ENCODE measurements at places on chromosomes 7 and 10.

- DNase-seq, result no peak
Observed at GRCh38 chr10:34815185-34816084, at the start of gene PARD3. TSS of gene PARD3 (minus strand) at chr10:34815296. CDS start at chr10:34814995, 301 bp downstream.

DNA sequence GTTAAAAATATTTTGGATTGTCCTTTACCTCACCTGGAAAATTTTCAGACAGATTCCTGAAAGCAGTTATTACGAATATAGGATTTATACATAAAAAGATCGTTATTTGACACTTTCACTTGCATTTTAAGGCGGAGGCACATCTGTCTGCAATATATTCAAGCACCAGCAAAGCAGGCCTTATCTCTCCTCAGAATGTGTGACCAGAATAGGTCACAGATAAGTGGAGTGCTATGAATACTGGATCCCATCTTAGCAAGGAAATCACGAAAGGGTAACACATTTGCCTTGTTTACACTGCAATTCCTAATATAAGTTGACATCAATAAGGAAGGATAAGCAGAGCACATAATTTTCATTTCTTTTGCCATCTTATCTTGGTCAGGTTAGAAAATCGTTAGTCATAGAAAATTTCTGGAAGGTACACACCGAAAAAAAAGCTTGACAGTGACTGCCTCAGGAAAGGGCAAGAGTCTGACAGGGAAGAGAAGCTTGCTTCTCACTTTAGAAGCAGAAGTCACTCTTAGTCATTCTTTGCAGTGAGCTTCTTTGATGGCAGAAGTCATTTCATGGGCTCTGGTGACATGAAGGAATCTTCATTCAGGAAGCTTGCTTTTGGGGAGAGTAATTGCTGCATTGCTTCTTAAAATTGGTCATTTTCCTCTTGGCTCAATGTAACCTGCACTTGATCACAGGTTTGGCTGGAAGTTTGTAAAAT, 98.1 kb upstream of the STK17A start:
- DNase-seq, result no peak

GRCh38 chr10:33422471-33423153, 88.1 kb upstream of the NRP1 start:
- no peak for DNase-seq

DNA sequence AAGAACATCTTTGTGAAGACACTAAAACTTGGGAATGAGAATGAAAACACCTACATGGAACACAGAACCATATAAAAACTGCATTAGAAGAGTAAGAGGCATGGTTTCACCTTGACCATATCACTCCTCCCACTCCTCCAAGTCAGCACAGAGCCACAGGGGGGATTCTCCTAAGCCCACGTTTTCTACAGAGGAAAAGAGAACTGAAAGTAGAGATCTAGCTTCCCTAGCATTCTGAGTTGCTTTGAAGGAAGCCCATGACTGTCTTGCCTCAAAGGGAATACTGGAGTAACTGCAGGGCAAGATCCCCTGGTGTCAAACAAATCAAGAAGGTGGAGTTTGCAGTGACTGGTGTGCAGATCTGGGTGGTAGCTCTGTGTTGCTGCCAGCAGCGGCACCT, 43.9 kb downstream of the HBP1 start:
- no peak for DNase-seq

- DNase-seq, result peak; percentile 5
Observed at GRCh38 chr7:70131817-70132216, 533.5 kb downstream of the AUTS2 start.

GRCh38 chr7:379456-380138, 89.6 kb downstream of the FOXL3 start:
- DNase-seq, result no peak

DNA sequence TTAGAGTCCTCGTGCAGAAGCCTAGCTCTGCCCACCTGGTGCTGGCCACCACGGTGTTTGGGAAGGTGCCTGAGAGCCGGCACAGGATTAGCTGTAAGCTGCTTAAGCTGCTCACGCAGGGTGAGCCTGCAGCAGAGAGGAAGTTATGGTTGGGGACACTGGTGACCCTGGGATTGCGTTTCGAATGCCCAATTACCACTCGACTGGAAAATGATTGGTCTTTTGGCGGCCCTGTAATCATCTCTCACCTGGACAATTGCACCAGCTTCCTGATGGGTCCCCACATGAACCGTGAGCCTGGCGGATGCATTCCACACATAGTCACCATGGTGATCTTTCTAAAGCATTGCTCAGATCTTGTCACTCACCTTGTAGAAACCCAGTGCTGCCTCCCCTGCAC, 442.3 kb upstream of the ZMIZ1 start:
- DNase-seq, result no peak

- peak; percentile 44 for DNase-seq
Observed at GRCh38 chr7:10708447-10708846, 265.2 kb upstream of the PHF14 start.

DNA sequence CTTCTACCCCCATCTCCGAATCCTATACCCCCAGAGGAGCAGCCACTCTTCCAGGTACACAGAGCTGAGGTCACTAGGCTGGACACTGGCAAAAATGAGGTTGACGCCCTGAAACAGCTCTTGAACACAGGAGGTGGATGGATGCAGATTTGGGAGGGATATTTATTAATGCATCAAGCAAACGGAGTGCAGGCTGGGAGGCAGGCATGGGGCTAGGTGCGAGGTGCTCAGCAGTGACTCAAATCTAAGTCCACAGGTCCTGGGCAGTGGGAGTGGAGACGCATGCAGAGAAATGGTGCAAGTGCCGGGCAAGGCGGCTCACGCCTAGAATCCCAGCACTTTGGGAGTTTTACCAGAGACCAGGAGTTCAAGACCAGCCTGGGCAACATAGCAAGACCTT, 11.0 kb downstream of the GUSB start:
- no peak for DNase-seq

GRCh38 chr7:79547132-79547531, 93.7 kb upstream of the MAGI2 start:
- no peak for DNase-seq

DNA sequence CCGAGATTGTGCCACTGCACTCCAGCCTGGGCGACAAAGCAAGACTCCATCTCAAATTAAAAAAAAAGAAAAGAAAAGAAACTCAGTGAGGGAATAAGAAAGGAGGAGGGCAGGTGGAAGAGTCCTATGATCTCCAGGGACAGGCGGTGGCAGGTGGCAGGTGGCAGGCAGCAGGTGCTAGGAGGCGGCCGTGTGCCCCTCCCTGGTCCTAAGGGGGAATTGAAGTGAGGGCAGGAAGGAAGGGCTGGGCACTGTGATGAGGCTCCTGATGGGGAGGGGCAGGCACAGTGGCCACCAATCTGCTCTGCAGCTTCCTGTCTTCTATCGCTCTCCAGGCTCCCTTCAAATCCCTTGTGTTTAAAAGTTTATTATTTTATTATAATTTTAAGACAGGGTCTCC, 41.2 kb upstream of the UBE3C start:
- DNase-seq, result no peak
